ENCODE measurements at places on chromosomes 11 and 22.

DNA sequence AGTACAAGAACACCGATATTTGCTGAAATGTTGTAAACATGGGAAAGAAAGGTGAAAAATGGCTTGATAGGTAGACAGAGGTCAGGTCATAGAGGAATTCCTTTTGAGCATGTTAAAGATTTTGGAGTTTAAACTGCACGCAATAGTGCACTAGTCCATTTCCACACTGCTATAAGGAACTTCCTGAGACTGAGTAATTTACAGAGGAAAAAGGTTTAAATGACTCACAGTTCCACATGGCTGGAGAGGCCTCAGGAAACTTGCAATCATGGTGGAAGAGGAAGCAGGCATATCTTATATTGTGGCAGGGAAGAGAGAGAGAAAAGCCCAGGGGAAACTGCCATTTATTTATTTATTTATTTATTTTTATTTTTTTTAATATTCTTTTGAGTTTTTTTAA, 5.0 kb downstream of the OR10A5 start:
- DNase-seq: no peak

DNA sequence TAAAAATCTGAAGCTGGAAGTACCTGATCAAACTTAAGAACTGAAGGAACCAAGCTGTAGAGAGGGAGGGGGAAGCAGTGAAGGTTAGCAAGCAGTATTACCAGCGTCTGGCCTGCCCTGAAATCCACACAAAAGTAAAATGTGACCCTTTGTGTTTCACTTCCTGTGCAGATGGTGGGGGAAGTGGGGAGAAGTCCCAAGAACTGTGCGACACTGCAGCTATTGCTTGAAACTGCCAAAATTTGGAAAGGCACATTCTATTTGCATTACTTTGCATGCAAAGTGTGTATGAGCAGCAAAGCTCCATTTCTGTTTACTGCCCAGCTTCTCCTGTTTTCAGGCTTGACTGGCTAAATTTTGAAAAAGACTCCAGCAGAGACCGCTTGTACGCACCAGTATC, 72.1 kb upstream of the BMAL1 start:
- DNase-seq: no peak

- no peak for DNase-seq
Observed at GRCh38 chr11:18392434-18393321, 1.7 kb upstream of the LDHA start.

DNA sequence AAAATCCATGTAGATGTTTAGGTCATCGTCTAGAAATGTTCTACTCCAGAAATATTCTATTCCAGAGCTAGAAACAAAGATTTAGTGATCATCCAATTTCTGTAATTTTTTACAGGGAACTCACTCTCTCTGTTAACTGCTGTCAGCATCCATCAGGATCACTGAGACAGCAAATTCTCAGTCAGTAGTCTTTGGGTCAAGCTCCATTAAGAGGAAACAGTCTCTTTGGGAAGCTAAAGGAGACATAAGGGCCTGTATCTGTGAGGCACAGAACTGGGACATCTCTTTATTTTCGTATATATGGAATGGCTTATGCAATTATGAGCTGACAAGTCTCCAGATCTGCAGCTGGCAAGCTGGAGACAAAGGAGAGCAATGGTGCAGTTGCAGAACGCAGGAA, 48.3 kb downstream of the PIK3C2A start:
- DNase-seq: no peak

DNA sequence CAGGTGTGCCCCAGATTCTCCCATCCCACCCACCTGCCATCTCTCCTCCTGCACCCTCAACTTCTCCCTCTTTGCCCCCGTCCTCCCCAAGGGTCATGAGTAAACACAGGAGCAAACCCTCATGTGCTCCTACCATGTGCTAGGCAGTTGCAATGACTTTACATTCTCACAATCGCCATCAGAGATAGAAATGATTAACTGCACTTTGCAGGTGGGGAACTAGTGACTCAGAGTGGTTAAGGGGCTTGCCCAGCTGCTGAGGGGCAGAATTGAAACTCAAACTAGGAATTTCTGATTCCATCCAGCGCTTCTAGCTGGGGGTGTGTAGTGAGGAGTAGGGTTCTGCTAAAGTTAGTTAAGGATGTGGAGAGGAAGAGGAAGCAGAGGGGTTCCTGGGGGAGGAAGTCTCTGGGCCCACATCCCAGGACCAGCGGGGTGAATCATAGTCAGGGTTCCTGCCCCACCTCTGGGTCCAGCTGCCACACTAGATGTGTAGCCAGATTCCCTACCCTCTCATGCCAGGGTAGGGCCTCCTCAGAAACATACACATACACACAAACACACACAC, 16.0 kb upstream of the PRG2 start:
- DNase-seq: no peak

- DNase-seq: no peak
Observed at GRCh38 chr11:14306481-14306880, 52.5 kb downstream of the RRAS2 start.

- no peak for DNase-seq
Observed at GRCh38 chr11:72370201-72370600, 64.1 kb downstream of the CLPB start.

DNA sequence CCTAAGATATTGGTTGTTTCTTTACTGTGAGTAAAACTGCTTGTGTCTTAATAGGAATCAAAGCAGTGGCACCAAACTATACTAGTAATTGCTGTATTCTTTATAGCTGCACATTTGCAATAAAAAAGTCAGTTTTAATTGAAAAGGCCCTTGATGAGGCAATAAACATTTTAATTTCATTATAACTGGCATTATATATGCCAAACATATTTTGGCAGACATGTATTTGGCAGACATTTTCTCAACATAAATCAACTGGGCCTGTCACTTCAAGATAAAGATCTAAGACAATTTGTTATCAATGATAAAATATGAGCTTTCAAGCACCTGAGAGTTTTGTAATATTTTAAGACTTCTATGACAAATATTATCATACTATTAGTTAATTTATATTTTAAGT, 245.7 kb downstream of the SBF2 start:
- no peak for DNase-seq

GRCh38 chr11:128165572-128165971, 421.8 kb downstream of the ETS1 start:
- DNase-seq: no peak

DNA sequence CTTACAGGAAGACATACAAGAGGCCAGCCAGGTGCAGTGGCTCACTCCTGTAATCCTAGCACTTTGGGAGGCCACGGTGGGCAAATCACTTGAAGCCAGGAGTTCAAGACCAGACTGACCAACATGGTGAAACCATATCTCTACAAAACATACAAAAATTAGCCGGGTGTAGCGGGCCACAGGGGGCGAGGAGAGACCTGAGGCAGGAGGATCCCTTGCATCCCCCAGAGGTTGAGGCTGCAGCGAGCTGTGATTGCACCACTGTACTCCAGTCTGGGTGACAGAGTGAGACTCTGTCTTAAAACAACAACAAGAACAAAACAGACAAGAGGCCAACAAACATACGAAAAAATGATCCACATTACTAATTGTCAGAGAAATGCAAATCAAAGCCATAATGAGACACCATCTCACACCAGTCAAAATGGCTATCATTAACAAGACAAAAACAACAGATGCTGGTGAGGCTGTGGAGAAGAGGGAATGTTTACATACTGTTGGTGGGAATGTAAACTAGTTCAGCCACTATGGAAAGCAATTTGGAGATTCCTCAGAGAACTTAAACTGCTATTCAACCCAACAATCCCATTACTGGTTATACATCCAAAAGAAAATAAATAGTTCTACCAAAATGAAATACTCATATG, 498.8 kb upstream of the ARHGAP42 start:
- no peak for DNase-seq

- no peak for DNase-seq
Observed at GRCh38 chr11:128336203-128336602, 251.2 kb downstream of the ETS1 start.

- no peak for DNase-seq
Observed at GRCh38 chr11:61333550-61334433, 764 bp downstream of the TKFC start.

DNA sequence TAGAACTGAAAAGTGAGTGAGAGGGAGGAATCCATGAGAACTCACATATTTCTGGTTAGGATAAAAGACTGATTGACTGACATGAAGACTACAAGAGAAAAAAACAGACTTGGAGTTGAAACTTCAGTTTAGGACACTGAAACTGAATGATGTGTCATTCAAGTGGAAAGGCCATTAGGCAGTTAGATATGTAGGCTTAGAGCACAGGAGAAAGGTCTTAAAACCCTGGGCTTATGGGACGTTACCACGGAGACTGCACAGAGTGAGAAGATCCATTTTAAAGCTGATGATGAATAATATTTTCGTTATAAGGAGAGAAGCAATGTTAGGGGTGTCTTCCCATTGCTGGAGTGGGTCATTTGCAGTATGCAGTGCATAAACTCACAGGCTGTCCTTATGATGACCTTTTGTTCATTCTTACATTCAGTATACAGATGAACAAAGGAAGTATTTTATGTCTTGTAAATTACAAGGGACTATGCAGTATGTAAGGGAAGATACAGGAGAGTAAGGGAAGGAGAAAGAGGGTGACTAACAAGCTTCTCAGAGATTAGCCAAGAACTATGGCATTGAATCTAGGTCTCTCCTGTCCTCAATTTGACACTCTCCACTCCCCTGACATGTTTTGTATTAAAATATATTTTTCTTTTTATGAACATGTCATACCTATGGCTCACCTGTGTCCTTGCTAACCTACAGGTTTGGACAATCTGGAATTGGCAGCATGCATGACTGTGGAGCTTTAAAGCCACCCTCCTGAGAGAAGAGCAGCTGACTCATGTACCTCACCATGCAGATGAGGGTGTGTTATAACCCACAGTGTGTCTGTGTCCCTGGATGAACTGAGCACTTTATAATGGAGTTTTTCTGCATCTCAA, 63.7 kb downstream of the MAML2 start:
- DNase-seq: no peak

DNA sequence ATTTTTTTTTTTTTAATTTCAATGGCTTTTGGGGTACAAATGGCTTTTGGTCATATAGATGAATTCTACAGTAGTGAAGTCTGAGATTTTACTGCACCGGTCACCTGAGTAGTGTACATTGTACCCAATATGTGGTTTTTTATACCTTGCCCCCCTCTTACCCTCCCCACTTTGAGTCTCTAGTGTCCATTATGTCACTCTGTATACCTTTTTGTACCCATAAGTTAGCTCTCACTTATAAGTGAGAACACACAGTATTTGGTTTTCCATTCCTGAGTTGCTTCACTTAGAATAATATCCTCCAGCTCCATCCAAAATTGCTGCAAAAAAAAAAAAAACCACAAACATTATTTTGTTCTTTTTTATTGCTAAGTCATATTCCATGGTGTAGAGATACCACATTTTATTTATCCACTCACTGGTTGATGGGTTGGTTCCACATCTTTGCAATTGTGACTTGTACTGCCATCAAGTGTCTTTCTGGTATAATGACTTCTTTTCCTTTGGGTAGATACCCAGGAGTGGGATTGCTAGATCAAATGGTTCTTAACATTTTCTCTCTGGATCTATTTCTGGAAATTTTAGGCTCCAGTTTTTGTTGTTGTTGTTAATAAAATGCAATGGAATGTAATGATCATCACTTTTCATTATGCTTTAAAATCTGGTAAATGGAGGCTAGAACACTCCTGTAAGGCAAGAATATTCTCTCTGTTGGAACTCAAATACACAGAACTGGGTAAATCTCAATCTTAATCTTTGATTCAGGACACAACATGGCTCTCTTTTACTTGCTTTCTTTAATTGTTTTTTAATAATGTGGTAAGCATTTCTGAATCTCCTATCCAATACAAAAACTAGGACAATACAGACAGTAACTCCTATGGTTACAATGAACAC, 10.3 kb downstream of the NEAT1 start:
- no peak for DNase-seq

DNA sequence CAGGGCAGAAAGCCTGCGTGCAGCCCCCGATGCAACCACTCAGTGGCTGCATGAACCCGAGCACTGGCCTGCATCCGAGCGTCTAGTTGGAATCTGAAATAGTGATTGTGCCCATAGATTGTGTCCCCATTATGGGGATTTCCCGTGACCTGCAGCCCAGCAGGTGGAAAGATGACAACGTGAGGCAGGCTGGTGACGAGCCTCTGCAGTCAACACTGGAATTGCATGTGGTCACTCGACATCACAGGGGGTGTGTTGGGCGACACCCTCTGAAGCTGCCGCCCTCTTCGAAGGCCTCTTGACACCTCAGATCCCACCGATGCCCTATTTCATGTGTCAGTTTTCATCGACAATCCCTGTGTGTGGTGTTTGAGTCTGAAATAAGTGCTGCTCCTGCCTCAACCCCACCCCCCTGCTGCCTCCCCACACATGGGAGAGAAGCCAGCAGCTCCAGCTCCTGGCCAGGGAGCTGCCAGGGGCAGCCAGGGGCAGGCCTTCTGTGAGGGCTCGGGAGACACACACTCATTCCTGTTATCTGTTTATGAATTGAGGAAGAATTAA, 172.0 kb upstream of the B3GAT1 start:
- no peak for DNase-seq

DNA sequence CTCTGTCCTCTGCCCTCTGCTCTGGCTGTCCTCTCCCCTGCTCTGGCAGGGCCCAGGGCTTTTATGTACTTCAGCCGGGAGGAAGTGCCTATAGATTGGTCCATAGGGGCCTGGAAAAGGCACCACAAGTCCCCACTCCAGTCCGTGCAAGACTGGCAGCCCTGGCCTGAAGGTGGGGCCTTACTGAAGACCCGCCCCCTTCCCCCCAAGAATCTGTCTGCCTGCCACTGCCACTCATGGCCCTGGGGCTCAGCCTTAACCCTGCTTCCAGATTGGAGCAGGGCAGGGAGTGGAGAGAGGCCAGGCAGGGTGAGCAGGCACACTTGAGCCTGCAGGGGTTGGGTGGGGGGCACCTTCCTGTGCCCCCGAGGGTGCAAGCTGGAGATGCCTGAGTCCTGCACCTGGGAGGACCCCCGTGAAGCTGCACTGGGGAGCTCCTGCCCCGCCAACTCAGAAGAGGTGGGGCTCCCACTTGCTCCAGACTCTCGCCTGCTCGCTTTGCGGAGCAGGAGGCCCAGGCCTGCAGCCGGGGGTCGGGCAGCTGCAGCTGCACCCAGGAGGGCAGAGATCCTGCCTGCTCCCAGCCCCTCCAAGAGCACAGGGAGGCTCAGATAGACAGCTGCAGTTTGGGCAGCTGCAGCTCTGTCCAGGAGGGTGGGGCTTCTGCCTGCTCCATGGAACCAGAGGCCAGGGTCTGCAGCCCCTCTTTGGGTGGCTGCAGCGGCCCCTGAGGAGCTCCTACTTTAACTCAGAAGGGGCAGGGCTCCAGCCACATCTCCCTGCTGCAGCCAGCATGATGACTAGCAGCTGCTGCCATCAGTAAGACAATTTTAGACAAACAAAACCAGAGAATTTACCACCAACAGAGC, 51.0 kb upstream of the SC5D start:
- no peak for DNase-seq

- DNase-seq: no peak
Observed at GRCh38 chr11:112785149-112785548, 176.1 kb upstream of the NCAM1 start.

Data from NCI-H460 (cell line).